ENCODE measurements at places on chromosomes 13 and 19.

GRCh38 chr13:72792640-72793039 is 10.7 kb downstream of the PIBF1 start:
- no peak for DNase-seq

- DNase-seq, result no peak
These were observed 22.4 kb upstream of the EBI3 start for GRCh38 chr19:4206818-4207484.

DNA sequence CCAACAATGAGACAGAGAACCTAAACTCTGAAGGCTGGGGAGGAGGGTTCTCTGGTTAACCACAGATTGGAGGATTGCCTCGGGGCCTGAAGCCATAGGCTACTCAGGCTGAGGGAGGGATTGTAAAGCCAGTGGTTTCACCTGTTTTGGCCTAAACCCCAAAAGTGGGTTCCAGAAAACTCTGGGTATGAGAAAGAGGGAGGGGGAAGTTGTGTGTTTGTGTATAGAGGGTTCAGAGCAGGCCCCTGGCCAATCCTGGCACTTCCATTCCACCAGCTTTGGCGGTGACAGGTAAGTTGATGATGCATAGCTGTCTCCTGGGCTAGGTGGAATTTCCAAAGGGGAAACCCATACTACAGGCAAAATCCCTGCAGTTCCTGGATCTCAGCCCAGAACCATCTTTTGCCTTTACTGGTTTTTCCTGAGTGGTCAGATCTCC is 13.5 kb upstream of the CCDC97 start:
- no peak for DNase-seq

GRCh38 chr13:49370371-49370770 is 73.5 kb downstream of the CAB39L start:
- no peak for DNase-seq

GRCh38 chr13:66992719-66993118 is 237.4 kb downstream of the PCDH9 start:
- no peak for DNase-seq

DNA sequence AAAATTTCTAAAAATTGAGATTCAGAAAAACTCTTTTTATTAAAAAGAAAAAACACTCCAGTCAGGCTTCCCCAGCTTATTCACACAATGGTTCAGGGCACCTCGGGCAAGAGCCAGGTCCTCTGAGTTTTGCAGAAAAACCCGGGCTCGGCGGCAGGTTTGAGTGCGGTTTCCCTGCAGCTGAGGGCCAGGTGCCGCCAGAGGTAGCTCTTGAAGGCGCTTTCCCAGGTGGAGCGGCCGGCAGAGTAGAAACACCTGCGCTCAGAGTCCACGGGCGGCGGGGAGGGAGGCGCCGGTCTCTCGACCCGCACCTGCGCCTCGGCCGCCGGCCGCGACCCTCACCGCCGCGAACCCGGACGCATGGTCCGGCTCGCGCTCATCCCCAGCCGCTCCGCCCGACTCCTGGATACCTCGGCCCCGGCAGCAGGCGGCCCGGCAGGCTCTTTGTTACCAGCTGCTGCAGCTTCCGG is 444 bp downstream of the PROSER1 start:
- DNase-seq, result no peak

DNA sequence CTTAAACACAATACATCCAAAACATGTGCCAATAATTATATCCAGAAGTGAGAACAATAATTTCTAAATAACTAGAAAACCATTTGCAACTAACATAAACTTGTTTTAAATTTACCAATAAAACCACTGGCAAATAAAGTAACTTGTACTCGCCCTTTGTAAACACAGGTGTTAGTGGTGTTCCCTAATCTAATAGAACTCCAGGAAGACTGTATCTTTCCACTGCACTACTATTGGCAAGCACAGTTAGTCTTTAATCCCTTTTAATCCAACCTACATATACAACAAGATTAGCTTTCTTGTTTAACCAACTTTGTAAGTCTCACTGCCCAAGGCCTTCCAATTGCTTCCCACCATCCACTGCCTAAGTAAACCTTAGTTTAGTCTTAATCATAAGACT is 79.5 kb downstream of the PCDH9 start:
- DNase-seq, result no peak

- no peak for DNase-seq
These were observed 39.1 kb upstream of the IL17D start for GRCh38 chr13:20664351-20664750.

GRCh38 chr13:42561752-42562467 is 12.0 kb upstream of the TNFSF11 start:
- no peak for DNase-seq

DNA sequence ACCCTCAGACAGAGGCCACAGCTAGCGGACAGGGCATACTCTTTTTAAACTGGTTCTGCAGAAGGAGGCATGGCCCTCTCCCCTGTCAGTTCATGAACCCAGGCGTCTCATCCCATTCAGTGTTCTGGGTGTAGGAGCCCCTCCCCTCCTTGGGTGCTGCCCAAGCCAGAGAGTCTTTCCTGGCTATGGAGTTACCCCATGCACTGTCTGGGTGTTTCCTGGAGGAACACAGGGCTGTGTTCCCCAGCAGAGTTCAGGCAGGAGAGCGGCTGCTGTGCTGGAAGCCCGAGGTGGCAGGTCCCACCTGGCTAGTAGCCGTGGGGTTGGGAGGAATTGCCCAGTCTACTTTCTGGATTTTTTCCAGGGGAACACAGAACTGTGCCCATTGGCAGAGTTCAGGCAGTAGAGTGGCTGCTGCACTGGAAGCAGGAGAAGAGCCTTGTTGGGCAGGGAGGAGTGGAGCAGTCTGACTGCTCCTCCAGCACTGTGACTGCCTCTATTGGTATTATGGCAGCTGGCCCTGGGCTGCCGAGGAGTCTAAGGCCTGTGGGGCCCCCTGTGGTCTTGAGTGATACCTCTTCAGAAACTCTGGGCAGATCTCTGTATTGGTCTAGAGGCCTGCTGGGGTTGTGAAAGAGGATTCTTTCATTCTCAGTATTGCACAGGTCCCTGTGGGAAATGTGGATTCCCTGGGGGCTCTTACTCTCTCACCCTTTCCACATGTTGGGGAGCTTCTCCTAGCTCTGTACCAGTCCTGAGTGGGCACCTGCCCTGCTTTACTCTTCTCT is 168.3 kb downstream of the PCDH20 start:
- no peak for DNase-seq

DNA sequence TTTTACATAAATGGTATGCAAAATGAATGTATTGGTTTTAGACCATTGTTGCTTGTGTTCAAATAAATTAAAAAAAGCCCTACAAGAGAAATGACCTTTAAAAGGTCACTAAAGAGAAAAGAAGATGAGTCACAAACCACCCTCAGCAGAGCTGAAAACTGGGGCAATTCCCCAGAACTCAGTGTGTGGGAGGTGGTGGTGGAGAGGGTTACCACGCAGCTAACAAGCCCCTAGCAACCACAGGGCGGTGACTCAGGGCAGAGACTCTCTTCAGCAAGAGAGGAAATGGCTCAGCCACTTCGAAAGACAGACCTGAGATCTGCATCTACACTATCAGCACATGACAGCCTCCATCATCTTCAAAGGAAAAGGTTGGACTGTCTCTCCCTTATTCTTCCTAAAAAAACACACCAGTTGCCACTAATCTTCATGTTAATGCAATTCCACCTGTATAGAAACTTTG is 29.4 kb upstream of the NDFIP2 start:
- DNase-seq, result no peak

GRCh38 chr19:30314056-30314804 is 58.0 kb upstream of the ZNF536 start:
- DNase-seq, result no peak

GRCh38 chr13:90156390-90156789 is 1191.1 kb upstream of the MIR17HG start:
- no peak for DNase-seq

GRCh38 chr19:8484331-8484894 is 18.0 kb downstream of the PRAM1 start:
- DNase-seq, result no peak

- DNase-seq, result no peak
These were observed 19.1 kb downstream of the PGLS start for GRCh38 chr19:17530586-17530985.

GRCh38 chr19:10961073-10961860 is 437 bp downstream of the SMARCA4 start:
- no peak for DNase-seq
